ENCODE measurements at places on chromosomes 16 and 17. TPM values are rescaled to one million over a fixed set of nuclear protein-coding genes. Genes with fewer than 3 reads are reported as not detected.

DNA sequence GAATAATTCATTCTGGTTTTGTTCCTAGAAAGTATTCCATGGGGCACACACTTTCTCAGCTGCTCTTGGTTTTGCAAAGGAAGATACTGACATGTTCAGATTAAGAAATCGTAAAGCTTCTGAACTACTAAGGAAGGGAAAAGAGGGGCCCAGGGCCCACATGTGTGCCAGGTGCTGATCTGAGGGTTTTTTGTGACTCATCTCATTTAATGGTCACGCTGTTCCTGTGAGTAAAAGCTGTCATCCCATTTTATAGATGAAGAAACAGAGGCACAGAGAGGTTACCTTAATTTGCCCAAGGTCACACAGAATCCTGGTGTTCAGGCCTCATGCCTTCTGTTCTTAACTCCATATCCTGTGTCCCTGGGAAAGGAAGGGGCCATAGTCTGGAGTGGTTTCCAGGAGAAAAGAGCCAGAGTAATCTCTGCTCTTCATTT, 113.2 kb downstream of the MSI2 start:
- no peak for DNase-seq

GRCh38 chr16:30395992-30396585, 869 bp downstream of the ZNF48 start:
- no peak for DNase-seq

GRCh38 chr17:42180922-42181850, at the start of gene KCNH4:
Gene KCNH4 (minus strand): TSS chr17:42181142. CDS start chr17:42180945, 197 bp downstream.
- DNase-seq: peak; percentile 91

DNA sequence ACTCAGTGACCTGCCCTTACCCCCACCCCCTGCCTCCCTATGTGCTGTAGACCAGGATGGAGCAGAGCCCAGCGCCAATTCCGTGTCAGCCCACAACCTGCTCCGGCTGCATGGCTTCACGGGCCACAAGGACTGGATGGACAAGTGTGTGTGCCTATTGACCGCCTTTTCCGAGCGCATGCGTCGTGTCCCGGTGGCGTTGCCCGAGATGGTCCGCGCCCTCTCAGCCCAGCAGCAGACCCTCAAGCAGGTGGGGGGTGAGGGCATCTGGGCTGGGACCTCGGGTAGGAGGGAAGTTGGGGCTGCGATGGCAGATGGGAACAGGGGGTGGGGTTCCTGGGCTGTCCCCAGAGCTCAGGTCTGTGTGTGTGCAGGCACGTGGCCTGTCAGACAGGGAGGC, 6.3 kb upstream of the CACNA1G start:
- no peak for DNase-seq

Gene SPDYE4
- total RNA-seq: not detected

DNA sequence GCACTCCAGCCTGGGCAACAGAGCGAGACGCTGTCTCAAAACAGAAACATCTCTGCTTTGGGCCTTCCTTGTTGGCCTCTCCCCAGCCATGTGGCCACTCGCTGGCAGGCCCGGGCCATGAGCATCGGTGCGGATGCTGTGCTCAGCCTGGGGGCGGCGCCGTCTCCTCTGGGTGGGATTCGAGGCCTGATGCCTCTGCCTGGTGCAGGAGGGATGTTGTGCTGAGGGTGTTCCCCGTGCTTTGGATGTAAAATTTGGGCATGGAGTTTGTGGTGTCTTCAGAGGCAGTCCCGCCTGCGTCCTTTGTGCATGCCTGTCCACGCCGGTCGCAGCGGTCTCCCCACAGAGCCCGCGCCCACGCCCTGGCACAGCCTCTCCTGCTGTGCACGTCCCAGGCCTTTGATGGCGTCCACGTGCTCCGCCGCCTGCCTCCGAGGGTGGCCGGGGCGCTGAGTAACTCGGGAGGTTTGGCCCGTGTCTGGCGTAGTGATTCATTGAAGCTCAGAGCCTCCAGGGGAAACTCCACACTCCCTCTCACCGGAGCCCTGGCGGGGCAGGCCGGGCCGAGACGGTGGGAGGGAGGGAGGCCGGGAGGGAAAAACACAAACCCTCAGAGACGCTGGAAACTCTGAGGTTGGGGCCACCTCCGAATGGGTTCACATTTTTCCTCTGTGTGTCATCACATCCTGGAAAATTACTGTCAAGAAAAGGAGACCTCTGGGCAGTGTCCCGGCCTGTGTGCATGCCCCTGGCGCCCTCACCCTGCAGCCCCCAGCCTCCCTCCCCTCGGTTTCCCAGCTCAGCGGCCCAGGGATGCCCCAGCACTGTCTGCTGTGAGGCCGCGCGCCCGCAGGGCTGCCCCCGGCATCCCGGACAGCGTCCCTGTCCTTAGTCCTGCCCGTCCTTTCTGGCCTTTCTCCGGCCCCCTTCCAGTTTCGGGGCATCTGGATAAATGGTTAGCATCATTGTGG, 19.0 kb downstream of the CENPX start:
- DNase-seq: peak; percentile 80

Gene DNAI2
- total RNA-seq: not detected

- DNase-seq: no peak
Observed at GRCh38 chr17:51683291-51683690, 422.9 kb downstream of the UTP18 start.

Gene MYO15A
- total RNA-seq: 1.7 TPM

DNA sequence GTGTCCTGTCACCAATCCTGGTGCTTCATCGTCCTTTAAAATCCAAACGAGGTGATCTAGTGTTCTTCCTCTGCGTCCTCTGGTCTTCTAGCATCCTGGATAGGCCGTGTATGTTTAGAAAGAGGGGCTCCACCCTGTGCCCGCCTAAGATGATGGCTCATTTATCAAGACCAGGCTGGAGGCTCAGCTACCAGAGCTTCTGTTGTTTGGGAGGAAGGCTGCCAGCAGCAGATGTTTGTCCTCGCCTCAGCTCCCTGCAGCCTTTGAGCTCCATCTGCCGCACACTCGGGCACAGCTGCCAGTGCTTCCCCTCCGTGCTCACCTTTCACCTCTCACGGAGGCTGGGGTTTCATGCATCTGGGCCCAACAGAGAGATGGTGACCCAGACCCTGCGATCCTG, 954.7 kb upstream of the RBFOX1 start:
- DNase-seq: no peak

- DNase-seq: no peak
Observed at GRCh38 chr17:17091276-17091675, 49.0 kb downstream of the MPRIP start.

- peak; percentile 72 for DNase-seq
Observed at GRCh38 chr16:89473791-89474414, 16.5 kb downstream of the ANKRD11 start.

Gene GSPT1
- total RNA-seq: 110 TPM

Gene C16orf92
- not detected for total RNA-seq

DNA sequence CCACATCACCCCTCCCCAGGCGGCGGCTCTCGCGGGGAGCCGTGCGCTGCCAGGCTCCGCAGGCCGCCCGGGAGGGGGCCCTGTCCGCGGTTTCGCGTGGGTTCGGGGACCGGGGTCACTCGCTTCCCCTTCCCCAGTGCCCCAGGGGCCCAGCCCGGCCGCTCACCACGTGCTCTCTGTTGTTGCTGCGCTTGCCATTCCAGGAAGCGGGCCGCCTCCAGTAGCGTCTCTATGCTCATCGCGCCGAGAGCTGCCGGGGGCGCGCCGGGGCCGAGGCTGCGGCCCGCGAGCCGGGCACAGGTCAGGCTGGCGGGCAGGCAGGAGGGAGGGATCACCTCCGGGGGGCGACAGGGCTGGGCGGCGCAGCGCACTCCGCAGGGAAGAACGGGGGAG, 390 bp downstream of the MNT start:
- peak; percentile 91 for DNase-seq

All from endodermal cell (in vitro differentiated cells).